ENCODE measurements at places on chromosomes 12 and 14. TPM values are rescaled to one million over a fixed set of nuclear protein-coding genes. Genes with fewer than 3 reads are reported as not detected.

TTC6 gene
- 21.7 TPM for total RNA-seq

ETFBKMT gene
- total RNA-seq = 4.8 TPM

DDX24 gene
- 53.2 TPM for total RNA-seq

DLST gene
- total RNA-seq = 41.0 TPM

KCNC2 gene
- total RNA-seq = not detected

RAPGEF3 gene
- total RNA-seq = 1.3 TPM

CEBPE gene
- total RNA-seq = 4.4 TPM

DHRS2 gene
- 0.56 TPM for total RNA-seq

TIMM9 gene
- total RNA-seq = 8.4 TPM

CABP1 gene
- total RNA-seq = 0.08 TPM

KLHL33 gene
- total RNA-seq = 0.17 TPM

SOX5 gene
- total RNA-seq = 8.4 TPM

TCL1B gene
- total RNA-seq = not detected

KRT1 gene
- not detected for total RNA-seq

KRT6A gene
- 0.05 TPM for total RNA-seq

RIMBP2 gene
- 0.17 TPM for total RNA-seq

ELK3 gene
- 4.9 TPM for total RNA-seq

FAR2 gene
- 2.3 TPM for total RNA-seq

POP5 gene
- 20.7 TPM for total RNA-seq

COCH gene
- total RNA-seq = 0.33 TPM

TAS2R13 gene
- 6.2 TPM for total RNA-seq

OR4K13 gene
- total RNA-seq = not detected

KRT78 gene
- not detected for total RNA-seq

CBLN3 gene
- 0.79 TPM for total RNA-seq

SLC10A1 gene
- 1.1 TPM for total RNA-seq

GLT1D1 gene
- total RNA-seq = 13.1 TPM

HOXC9 gene
- total RNA-seq = not detected

TAS2R30 gene
- total RNA-seq = 3.4 TPM

FSCB gene
- total RNA-seq = not detected

PTPRQ gene
- total RNA-seq = 0.05 TPM

LIN52 gene
- total RNA-seq = 6.8 TPM

C12orf50 gene
- total RNA-seq = 0.08 TPM

ASCL1 gene
- not detected for total RNA-seq

ALDH1L2 gene
- total RNA-seq = 0.25 TPM

KCNJ8 gene
- total RNA-seq = 10.9 TPM

KRT75 gene
- total RNA-seq = not detected

KRT85 gene
- total RNA-seq = not detected

ALG10B gene
- total RNA-seq = 3.3 TPM

KRT3 gene
- total RNA-seq = not detected

NYNRIN gene
- total RNA-seq = 2.5 TPM

Measured in liver (tissue), 10 donors.